ENCODE measurements at places on chromosomes 3 and 15.

- no peak for DNase-seq
Measured at GRCh38 chr3:126955004-126955790, 27.7 kb upstream of the PLXNA1 start.

DNA sequence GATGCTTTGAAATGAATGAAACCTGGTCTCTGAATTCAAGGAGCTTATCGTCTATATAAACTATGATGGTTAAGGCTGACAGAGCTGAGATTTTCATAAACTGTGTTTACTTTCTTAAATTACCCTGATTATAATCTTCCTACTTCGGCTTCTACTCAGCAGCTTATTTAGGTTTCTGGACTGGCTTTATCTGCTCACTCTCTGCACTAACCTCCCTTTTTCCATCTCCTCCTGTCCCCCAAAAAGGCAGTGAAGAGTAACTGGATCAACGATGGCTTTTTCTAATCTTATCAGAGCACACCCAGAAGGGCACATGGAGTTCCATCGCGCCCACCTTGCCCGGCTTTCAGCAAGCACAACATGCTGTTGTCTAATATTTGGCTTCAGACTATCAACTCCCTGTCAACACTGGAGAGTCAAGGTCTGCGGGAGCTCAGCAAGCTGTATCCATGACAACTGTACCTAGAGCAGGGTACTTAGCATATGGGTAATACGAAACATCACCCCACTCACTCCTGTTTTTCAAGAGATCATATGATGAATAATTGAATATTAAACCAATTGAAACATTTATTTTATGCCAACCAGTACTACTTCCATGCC lies 417.3 kb downstream of the GABRB3 start:
- no peak for DNase-seq

DNA sequence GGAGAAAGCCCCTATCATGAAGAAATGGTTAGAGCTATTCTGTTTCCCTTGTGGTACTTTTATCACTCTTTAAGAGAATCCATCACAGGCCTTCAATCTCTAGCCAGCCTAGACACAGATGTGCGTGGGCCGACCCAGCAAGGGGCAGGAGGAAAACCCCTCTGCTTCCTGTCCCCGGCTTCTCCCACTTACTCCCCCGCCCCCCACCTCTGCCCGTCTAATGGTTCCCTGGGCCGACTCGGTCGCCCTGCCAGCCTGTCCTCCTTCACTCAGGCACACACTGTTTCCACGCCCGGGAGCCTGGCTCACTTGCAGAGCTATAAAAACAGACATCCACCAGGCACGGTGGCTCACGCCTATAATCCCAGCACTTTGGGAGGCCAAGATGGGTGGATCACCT lies 58.3 kb upstream of the TFRC start:
- DNase-seq = no peak

DNA sequence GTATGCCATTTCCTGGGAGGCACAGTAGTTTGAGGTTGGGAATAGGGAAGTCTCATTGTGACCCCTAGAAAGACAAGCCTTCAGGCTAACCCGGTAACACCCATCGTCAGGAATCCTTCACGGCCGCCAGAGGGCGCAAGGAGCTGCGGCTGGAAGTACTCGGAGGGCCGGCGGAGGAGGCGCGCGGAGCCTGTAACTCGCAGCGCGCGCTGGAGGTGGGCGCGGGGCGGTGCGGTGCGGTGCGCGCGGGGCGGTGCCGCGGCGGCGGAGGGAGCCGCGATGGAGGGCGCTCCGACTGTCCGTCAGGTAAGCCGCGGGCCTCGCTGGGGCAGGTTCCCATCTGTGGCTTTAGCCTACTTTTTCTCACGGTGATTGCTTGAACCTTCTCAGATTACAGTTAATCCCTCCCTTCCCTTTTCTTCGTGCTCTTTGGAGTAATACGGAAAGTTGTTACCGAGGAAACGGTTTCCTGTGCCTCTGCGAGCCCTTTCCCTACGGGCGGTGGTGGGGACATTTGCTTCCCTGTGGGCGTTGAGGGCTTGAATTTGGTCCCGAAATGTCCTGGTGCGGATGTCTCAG lies at the start of gene GRAMD1C:
Gene GRAMD1C (plus strand): TSS at position 158 of the 579 bp plus-strand sequence. CDS start 122 bp downstream, at position 280.
- peak; percentile 57 for DNase-seq

GRCh38 chr3:156016902-156017301 lies 103.5 kb upstream of the KCNAB1 start:
- DNase-seq = no peak

DNA sequence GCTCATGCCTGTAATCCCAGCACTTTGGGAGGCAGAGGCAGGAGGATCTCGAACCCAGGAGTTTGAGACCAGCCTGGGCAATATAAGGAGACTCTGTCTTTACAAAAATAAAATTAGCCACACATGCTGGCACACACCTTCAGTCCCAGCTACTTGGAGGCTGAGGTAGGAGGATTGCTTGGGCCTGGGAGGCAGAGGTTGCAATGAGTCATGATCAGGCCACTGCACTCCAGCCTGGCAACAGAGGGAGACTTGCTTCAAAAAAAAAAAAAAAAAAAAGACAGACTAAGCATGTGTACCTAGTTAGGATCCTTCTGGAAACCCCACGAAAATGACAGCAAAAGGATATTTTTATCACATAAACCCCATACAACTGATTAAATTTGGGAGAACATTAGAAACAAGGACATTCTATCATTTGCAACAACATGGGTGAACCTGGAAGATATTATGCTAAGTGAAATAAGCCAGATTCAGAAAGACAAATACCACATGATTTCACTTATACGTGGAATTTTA lies 44.9 kb downstream of the METTL6 start:
- DNase-seq = no peak

DNA sequence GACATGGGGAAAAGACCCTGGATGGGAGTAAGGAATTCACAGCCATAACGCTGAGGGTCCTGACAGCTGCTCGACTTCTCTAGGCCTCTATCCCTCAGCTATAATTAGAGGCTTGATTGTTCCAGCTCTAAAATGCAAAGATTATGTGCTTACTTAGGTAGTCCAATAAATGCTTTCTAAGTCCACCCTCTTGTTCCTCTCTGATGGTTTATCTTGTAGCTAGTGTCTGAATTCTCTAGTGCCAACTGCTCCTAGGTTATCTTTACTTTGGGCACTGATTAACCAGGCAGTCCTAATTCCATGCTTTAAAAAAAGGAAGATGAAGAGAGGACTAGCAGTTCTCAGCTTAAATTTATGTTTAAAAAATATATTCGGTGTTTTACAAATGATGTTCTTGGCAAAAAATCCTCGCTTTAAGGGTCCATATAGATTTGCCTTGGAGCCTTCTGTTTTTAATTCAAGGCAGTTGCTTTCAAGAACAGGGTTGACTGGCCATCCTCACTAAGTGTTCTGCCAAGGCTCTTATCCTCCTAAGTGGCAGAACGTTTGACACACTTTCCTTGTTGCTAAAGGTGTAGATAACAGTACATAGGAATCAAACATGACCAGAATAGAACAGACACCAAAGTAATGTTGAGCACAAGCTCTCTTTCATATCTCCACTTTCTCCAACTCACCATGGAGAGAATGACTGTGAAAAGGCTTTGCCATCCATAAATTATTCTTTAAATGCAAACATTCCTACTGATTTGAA lies 60.6 kb downstream of the THRB start:
- DNase-seq = no peak
